ENCODE measurements at places on chromosomes 3 and 15. TPM values are rescaled to one million over a fixed set of nuclear protein-coding genes. Genes with fewer than 3 reads are reported as not detected.

- DNase-seq, result no peak
These were observed 24.0 kb downstream of the STX19 start for GRCh38 chr3:94004301-94004910.

Gene ATP13A5
- not detected for polyA plus RNA-seq

GRCh38 chr3:171842864-171843518 is at the start of gene TMEM212:
TSS of gene TMEM212 (plus strand) at chr3:171843349. CDS start at chr3:171843384, 35 bp downstream.
- DNase-seq, result no peak

Gene ROBO2
- 1.4 TPM for polyA plus RNA-seq

GRCh38 chr15:48145923-48146322 is 25.1 kb downstream of the SLC24A5 start:
- no peak for DNase-seq

DNA sequence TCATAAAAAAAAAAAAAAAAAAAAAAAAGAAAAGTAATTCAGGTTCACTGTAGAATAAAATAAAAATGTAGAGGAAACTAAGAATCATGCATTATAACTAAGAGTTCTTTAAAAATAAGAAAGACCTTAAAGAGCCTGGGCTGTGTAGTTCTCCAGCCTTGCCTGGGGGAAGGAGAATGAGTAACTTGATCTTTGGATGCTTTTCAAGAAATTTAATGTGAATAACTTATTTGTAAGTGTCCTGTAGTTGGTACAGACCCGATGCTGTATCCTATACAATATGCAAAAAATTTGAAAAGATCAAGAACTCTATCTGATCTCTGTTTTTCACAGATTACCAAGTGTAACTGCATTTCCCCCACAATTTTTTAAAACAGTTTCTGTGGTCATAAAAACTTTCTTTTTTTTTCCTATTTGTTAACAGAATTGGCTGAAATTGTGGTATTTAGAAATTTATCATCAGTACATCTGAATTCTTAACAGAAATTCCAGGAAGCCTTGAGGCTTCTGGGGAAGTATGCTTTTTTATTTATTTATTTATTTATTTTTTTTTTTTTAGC is 195.3 kb downstream of the THRB start:
- no peak for DNase-seq

Gene ANKRD63
- not detected for polyA plus RNA-seq

Gene NR2F2
- polyA plus RNA-seq, result 66.2 TPM

DNA sequence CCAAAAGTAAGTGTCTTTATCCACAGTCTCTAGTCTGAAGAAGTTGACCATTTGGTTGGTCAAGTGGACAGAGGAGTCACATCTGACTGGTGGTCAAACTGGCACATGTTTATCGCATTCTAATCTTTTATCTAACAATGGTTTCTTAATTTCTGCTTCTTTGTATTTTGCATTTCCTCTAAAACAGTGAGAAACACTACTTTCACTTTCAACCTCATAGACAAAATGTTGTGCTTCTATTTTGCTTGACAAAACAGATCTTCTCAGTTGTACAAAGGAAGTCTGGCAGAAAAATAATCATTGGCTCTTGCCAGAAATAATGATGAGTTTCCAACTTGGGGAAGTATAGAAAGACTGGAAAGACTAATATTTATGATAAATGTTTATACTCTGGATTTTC is 103.9 kb downstream of the MME start:
- DNase-seq, result no peak

- DNase-seq, result no peak
These were observed 89.7 kb upstream of the CCNL1 start for GRCh38 chr3:157249606-157250005.

GRCh38 chr15:83657549-83657948 is 3.6 kb downstream of the ADAMTSL3 start:
- DNase-seq, result no peak

GRCh38 chr15:37083610-37084009 is 16.7 kb downstream of the MEIS2 start:
- DNase-seq, result no peak

- no peak for DNase-seq
These were observed 75.0 kb upstream of the SPATA12 start for GRCh38 chr3:56985460-56985859.

DNA sequence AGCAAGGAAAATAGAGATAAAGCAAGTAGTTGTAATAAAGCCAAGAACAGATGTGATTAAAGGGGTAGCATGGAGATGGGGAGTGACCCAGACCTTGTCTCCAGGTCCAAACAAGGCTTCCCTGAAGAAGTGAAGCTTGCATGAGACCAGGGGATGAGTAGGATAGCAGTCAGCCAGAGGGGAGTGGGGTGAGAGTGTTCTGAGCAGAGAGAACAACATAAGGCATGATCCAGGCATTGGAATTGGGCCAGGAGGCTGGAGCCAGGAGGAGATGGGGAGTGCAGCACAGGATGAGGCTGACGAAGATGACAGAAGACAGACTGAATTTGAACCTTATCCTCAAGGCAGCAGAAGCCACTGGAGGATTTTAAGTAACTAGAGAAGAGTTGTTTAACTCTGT is 7.2 kb downstream of the TMOD2 start:
- DNase-seq, result no peak

DNA sequence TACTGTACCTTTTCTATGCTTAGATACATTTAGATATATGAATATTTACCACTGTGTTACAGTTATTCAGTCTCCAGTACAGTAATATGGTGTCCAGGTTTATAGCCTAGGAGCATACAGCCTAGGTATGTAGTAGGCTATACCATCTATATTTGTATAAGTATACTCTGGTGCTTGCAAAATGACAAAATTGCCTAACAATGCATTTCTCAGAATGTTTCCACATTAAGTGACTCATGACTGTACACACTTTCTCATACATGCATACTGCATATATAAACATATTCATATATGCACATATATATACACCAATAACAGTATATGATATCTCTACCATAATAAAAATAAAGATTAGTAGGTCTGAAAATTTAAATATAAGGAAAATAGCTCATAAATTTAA is 169.3 kb downstream of the DPH6 start:
- no peak for DNase-seq

GRCh38 chr3:11522398-11522715 is 121.4 kb downstream of the VGLL4 start:
- no peak for DNase-seq

Gene EXD1
- polyA plus RNA-seq, result not detected

- no peak for DNase-seq
These were observed 200.7 kb upstream of the TTC14 start for GRCh38 chr3:180401226-180401625.

- no peak for DNase-seq
These were observed 6.9 kb upstream of the AP2M1 start for GRCh38 chr3:184167786-184168185.

DNA sequence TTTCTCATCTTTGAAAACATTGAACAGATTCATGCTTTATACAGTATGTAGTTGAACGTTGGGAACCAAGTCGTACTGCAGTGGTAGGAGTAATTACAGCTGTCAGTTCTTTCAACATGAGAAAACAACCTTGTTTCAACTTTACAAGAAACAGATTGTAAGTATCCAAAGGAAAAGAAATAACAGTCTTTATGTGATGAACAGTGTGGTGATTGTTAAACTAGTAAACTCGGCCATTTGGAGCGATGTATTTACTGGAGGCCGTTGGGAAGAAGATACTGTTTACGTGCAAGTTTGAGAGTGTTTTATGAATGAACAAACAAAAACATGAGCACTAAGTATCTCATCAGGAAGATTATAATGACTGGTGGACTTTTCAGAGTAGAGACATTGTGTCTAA is 48.4 kb downstream of the EPHA3 start:
- DNase-seq, result no peak

GRCh38 chr3:16174389-16174788 is at the start of gene GALNT15:
TSS of gene GALNT15 (plus strand) at chr3:16174680. CDS start at chr3:16175152, 472 bp downstream.
- no peak for DNase-seq

DNA sequence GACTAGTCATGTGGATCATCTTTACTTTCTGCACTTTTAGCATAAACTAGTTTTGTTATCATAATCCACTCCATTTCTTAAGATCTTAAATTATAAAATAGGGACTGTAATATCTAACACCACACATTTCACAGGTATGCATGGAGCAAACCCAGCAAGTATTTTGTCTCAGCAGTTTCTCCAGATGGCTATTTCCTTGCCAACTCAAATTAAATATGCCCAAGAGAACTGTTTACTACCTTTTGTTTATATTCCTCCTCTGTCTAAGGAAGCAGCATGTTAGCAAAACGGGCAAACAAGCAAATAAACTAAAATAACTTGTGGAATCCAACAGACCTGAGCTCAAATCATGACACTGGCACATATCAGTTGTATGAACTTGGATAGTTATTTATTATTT is 379.8 kb downstream of the LSAMP start:
- DNase-seq, result no peak

- DNase-seq, result no peak
These were observed 124.1 kb upstream of the MME start for GRCh38 chr3:154955907-154956533.

- no peak for DNase-seq
These were observed 85.7 kb downstream of the TRIM42 start for GRCh38 chr3:140763532-140763931.

Gene FBXW12
- not detected for polyA plus RNA-seq

Gene COLQ
- 1.8 TPM for polyA plus RNA-seq

DNA sequence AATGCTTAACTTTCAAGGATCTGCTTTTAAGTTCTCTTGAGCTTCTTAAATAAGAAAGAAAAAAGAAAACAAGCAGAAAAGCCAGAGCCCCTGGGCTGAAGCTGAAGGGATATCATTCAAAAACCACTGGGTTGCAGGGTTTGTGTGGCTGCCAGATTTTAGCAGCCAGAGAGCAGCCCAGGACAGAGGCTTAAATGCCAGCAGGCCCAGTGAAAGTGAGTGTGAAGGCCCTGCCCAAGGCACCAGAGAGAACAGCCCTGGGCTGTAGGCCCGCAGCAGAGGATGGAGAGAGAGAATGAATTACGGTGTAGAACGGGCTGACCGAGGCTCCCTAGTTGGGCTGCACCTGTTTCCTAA is 106.3 kb upstream of the BOC start:
- no peak for DNase-seq

DNA sequence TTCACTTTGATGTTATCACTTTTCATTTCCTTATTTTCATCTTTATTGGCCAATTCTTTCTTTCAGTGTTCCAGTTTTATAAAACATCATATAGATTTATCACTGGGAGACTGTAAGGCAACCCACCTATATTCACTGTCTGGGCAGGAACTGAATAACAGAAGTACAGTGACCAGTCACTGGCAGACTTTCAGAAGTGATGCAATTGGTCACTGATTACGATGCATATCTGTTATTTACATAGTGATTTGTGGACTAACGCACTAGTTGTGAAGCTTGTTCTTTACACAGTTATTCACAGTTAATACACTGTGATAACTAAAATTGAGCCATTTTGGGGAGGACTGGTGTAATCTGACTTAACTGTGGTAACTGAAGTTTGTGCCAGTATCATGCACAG is 190.2 kb upstream of the DPH6 start:
- DNase-seq, result no peak

DNA sequence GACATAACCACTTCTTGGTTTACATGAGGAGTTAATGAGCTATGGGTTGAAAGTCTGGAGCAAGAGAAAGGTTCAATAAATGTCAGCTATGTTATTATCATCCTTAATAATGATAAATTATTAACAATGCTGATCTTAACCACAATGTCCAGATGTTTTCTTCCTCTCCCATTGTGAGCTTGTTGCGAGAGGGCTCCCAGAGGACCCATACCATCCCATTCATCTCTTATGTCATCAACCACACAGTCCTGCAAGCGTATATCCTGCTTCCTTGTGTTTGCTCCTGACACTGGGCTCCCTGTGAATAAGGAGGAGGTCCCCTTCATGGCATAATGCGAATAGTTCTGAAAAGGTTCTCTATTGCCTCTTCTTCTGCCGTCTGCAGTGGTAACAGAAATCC is 266.8 kb downstream of the TLE3 start:
- no peak for DNase-seq

- DNase-seq, result no peak
These were observed 353.5 kb downstream of the MCTP2 start for GRCh38 chr15:94584833-94585244.

Gene CSTA
- polyA plus RNA-seq, result 12.4 TPM

Gene RASL12
- 85.0 TPM for polyA plus RNA-seq

- DNase-seq, result no peak
These were observed 131.6 kb downstream of the OCA2 start for GRCh38 chr15:27967541-27967940.

GRCh38 chr3:141663993-141664392 is 74.1 kb upstream of the RNF7 start:
- DNase-seq, result no peak

Gene TTLL13
- 0.05 TPM for polyA plus RNA-seq

GRCh38 chr3:105866656-105867653 is 1.9 kb downstream of the CBLB start:
- DNase-seq, result no peak

- no peak for DNase-seq
These were observed 128.2 kb downstream of the LRRK1 start for GRCh38 chr15:101047301-101047781.

DNA sequence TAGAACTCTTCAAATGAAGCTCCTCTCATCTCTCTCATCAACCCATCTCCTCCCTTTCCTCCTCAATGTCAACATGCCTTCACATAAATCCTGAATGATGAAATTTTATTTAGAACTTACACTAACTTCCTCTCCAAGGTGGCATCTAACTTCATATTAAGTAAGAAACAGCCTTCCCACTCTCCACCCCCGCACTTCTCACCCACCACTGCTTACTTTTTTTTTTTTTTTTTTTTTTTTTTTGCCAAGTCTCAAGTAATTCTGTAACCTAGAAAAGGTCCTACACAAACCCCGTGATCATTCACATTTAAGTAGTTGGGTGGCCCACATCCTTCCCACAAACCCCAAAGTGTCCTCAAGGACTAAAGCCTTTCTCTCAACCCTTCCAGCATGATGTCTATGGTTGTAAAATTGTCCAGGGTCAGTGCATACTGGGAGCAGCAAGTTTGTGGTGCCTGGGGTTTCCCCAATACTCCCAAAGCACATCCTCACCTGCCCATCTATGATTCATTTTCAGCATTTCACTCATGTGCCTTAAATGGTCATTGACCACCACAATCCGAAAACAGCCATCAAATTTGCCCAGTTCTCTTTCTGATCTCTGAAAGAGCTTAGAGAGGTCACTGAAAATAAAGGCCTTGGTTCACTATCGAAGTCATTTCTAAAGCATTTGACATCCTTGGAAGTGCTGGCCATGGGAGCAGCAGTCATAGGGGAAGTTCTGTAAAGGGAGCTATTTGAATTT is 47.2 kb downstream of the CD86 start:
- DNase-seq, result no peak

Gene RAB7A
- polyA plus RNA-seq, result 179 TPM

Data from urinary bladder (tissue), 4 donors.